SK-N-SH (cell line): ENCODE measurements at places on chromosomes 12 and 14. TPM values are rescaled to one million over a fixed set of nuclear protein-coding genes. Genes with fewer than 3 reads are reported as not detected.

Gene LRRC10
- not detected in 2 replicates for polyA plus RNA-seq

Gene TAS2R10
- polyA plus RNA-seq = 0.16 and 0.21 TPM in 2 replicates

Gene P2RX2
- 0.03 TPM in 1 of 2 replicates, not detected in the other for polyA plus RNA-seq

Gene FOXM1
- 17.0 and 29.9 TPM in 2 replicates for polyA plus RNA-seq

Gene ENDOU
- polyA plus RNA-seq = not detected in 2 replicates

Gene OR4Q3
- polyA plus RNA-seq = not detected in 2 replicates

Gene PPM1H
- polyA plus RNA-seq = 0.06 and 0.13 TPM in 2 replicates

DNA sequence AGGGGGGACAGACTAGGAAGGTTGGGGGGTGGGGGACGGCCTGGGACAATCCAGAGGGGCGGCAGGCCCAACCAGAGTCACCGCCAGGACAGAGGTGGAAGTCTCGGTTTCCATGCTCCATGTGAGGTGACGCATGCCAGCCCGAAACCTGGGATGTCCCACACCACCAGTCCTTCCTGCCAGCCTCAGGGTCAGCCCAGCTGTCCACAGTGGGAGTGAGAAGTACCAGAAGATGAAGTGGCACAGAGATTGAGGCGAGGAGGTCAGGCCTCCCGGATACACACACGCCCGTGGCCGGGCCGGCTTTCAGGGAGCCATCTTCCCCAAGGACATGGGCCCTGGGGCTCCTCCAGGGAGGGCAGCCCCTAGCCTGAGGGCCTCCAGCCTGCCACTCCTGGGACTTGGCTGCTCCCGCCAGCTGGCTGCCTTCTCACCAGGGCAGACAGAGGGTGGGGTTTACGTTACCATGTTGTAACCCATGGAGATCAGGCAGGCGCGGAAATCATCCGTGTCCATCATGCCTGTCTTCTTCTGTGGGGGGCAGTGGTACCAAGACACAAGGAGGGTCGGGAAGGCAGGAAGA is 85.2 kb upstream of the ZFP36L1 start:
- DNase-seq = no peak
- no peak overlapping the region for H3K27ac ChIP-seq
- H3K36me3 ChIP-seq = peaks cover 93% of the 10 kb centered on the region
- H3K27me3 ChIP-seq = no peaks in the 10 kb centered on the region

GRCh38 chr12:47032644-47033043 is 46.8 kb upstream of the PCED1B start:
- no peaks in the 10 kb centered on the region for H3K4me1 ChIP-seq
- no peak overlapping the region for H3K4me3 ChIP-seq
- H3K27ac ChIP-seq = no peak overlapping the region
- no peaks in the 10 kb centered on the region for H3K36me3 ChIP-seq

DNA sequence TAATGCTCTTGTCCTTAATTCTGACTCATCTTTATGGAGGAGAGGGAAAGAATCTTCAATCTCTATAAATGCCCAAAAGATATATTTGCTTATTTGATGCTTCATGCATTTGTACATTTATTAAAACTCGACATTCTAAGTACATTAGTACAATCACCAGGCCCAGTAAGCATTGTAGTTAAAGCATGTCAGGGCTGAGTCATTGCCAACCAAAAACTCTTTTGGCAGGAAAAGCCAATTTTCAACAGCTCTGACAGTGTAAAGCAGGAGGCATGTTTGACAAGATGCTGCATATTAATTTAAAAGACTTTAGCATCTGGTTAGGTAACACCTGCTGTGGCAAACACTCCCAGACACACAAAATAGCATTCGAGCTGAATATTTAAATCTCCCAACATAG is 290.9 kb downstream of the PPFIA2 start:
- no peaks in the 10 kb centered on the region; the same call in 1 of the 2 replicates for H3K4me1 ChIP-seq
- DNase-seq = no peak
- H3K27ac ChIP-seq = no peak overlapping the region
- no peak overlapping the region for H3K4me3 ChIP-seq
